Endodermal cell (in vitro differentiated cells): ENCODE measurements at places on chromosomes 16 and 17. TPM values are rescaled to one million over a fixed set of nuclear protein-coding genes. Genes with fewer than 3 reads are reported as not detected.

GRCh38 chr17:20925954-20926353 is 116.9 kb downstream of the USP22 start:
- H3K4me3 ChIP-seq = no peak overlapping the region
- H3K36me3 ChIP-seq = no peaks in the 10 kb centered on the region
- DNase-seq = no peak

DNA sequence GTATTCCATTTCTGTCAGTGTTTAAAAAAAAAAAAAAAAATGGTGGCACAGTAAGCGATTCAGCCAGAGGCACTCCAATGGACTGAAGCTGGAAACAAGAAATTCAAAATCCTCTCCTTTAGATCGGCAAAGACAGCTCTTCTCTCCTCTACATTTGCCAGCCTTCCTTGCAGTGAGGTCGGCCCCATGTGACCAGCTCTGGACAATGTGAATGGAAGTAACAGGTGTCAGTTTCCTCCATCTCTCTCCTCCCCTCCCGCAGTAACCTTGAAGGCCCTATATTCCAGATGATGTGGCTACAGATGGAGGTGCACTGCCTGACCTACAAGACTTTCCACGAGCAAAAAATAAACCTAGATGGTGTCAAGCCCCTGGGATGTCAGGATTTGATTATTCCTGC is 15.0 kb downstream of the CUEDC1 start:
- no peaks in the 10 kb centered on the region for H3K36me3 ChIP-seq
- peak; percentile 80 for DNase-seq

The TLCD3B gene
- 3.3 to 5.6 TPM (median 3.7 TPM) in 3 replicates for total RNA-seq

GRCh38 chr16:15976929-15977637 is 27.7 kb downstream of the ABCC1 start:
- peaks cover 23% of the 10 kb centered on the region for H3K36me3 ChIP-seq
- no peaks in the 10 kb centered on the region for H3K27me3 ChIP-seq
- no peak overlapping the region for H3K27ac ChIP-seq

GRCh38 chr16:89505204-89506112 is 2.7 kb upstream of the SPG7 start:
- H3K27me3 ChIP-seq = no peaks in the 10 kb centered on the region
- no peak for DNase-seq
- no peak overlapping the region for H3K4me3 ChIP-seq
- H3K4me1 ChIP-seq = no peaks in the 10 kb centered on the region

GRCh38 chr16:74605746-74606520 is 981 bp downstream of the GLG1 start:
- no peaks in the 10 kb centered on the region for H3K27me3 ChIP-seq
- peak overlapping the region; percentile 96 for H3K27ac ChIP-seq
- H3K36me3 ChIP-seq = no peaks in the 10 kb centered on the region
- H3K4me3 ChIP-seq = peak overlapping the region; percentile 97

- H3K27ac ChIP-seq = no peak overlapping the region
- H3K4me3 ChIP-seq = no peak overlapping the region
- no peaks in the 10 kb centered on the region for H3K27me3 ChIP-seq
- DNase-seq = no peak
- H3K4me1 ChIP-seq = no peaks in the 10 kb centered on the region
- H3K36me3 ChIP-seq = no peaks in the 10 kb centered on the region
Observed at GRCh38 chr17:54451051-54451450, 449.6 kb upstream of the TOM1L1 start.
